ENCODE measurements at places on chromosomes 6 and 20.

GRCh38 chr20:10940941-10941340 is 267.1 kb upstream of the JAG1 start:
- DNase-seq = no peak

GRCh38 chr6:37648465-37649330 is 49.0 kb downstream of the MDGA1 start:
- DNase-seq = peak; percentile 43

DNA sequence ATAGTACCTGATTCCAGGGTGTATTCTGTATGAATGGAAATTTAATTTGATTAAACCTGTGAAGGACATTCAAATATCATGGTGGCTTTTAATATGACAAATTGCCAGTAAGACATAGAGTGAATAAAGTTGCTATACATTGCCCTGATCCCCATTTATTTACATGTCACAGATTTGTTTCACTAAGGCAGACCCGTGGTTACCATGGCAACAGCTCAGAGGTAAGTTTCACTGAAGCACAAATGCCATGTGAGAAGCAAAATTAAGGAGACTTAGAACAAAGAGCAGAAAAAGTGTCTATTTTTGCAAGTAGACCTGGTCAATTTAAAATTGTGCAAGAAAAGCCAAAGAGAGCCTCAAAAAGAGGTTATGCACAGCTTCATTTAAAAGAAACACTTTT is 63.7 kb downstream of the PXDC1 start:
- DNase-seq = no peak

DNA sequence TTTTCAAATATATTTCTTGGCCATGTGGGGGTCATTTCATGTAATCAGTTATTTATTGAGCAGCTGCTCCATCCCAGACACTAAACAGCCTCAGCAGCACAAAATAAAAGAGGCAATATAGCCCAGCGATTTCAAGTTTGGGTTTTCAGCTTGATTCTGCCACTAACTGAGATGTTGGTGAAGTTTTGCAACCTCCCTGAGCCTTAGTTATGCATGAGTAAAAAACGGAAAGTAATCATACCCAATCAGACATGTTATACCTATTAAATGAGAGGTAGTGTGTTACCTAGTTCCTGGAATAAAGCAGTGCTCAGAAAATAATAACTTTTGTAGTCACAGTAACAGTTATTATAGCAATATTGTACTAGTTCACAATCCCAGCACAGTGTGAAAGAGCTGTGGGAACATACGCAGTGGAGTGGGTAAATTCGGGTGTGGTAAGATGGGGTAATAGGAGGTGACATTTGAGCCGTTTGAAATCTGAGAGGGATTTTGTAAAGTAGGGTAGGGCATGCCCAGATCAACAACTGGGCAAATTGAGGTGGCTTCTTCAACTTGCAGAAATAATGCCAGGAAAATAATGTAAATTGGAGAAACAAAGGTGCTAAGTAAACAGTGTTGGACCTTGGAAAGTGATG is 1.5 kb downstream of the SLC9A8 start:
- no peak for DNase-seq

DNA sequence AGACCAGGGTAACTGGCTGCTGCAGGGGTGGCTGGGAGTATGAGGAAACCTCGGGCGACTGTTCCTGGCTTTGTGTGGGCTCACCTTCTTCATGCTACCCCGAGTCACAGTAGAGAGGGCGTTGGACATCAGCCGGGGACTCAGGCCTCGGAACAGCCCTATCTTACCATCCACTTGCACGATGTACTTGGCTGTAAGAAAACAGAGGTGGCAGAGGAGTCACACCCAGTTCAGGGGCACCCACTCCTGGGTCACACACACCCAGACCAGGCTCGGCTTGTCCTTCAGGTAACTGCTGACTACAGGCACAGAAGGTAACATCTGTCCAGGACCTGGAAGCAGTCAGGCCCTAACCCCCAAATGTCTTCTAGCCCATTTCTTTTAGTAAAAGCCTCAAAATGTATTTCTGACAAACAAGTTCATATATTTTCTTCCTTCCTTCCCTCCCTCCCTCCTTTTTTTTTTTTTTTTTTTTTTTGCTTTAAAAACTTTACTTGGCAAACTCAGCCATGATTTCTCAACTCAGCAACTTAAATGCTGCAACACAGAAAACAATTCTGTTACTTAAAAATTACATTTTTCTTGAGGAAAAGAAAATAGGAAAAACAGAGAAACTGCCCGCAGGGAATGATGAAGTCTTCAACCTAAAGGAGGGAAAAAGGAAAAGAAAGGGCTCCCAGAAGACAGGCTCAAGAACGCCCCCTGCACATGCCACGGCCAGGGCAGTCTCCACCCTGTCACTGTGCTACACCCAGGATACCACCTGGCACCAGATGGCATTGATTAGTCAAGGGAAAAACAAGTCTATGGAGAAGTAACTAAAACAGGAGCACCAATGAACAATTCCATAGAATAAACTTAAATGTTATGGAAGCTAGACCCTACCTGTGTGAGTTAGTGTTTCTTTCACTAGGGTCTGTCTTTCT is 7.3 kb downstream of the MTCH1 start:
- no peak for DNase-seq

GRCh38 chr20:22563062-22563965 is 21.1 kb downstream of the FOXA2 start:
- DNase-seq = no peak

DNA sequence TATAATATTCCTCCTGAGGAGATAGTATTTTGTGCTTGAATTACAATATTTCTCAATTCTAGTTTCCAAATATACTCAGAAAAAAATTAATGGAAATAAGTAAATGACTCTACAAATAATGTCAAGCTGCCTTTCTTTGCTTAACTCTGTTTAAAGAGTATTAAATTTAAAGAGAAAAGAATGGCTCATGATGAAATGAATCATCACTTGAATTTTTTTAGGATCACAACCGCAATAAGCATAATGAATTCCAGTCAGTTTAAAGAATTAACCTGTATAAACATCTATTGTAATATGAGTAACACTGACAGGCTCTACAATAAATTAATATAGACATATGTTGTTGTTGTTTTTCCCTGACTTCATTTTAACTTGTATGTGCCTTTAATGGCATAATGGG is 266.2 kb upstream of the ADGRB3 start:
- DNase-seq = no peak

DNA sequence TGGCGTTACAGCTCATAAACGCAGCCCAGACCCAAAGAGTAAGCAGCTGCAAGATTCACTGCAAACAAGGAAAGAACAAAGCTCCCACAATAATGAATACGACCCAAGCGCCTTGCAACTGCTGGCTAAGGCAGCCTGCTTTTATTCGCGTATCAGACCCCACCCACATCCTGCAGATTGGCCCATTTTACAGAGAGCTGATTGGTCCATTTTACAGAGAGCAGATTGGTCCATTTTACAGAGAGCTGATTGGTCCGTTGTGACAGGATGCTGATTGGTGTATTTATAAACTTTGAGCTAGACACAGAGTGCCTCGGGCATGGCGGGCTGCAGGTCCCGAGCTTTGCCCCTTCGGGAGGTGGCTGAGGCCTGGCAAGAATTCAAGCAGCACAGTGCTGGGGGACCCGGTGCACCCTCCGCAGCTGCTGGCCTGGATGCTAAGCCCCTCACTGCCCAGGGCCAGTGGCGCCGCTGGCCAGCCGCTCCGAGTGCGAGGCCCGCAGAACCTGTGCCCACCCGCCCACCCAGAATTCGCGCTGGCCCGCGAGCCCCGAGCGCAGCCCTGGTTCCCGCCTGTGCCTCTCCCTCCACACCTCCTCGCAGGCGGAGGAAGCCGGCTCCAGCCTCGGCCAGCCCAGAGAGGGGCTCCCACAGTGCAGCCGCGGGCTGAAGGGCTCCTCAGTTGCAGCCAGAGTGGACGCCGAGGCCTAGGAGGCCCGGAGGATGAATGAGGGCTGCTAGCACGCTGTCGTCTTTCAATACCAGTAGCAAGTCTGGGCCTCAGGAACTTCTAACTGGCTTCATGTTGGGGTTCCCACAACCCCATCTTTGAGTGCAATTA is 11.2 kb upstream of the RPS10 start:
- no peak for DNase-seq

DNA sequence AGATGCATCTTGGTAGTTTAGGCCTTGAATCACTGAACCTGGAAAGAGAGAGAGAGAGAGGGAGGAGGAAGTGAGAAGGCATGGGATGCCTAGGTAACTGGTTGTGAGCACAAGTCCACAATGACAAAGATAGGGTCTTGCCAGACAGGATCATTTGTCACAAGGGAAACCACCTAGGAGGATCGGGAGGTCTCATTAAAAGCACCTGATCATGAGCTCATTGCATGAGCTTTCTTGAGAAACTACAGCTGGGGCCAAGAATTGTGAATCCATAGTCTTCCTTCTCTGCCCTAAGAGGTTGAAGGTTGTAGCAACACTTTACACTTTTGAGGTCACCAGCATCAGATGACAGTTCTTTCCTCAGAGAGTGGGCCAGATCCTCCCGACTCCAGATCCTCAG is 195.7 kb downstream of the CD83 start:
- DNase-seq = no peak

DNA sequence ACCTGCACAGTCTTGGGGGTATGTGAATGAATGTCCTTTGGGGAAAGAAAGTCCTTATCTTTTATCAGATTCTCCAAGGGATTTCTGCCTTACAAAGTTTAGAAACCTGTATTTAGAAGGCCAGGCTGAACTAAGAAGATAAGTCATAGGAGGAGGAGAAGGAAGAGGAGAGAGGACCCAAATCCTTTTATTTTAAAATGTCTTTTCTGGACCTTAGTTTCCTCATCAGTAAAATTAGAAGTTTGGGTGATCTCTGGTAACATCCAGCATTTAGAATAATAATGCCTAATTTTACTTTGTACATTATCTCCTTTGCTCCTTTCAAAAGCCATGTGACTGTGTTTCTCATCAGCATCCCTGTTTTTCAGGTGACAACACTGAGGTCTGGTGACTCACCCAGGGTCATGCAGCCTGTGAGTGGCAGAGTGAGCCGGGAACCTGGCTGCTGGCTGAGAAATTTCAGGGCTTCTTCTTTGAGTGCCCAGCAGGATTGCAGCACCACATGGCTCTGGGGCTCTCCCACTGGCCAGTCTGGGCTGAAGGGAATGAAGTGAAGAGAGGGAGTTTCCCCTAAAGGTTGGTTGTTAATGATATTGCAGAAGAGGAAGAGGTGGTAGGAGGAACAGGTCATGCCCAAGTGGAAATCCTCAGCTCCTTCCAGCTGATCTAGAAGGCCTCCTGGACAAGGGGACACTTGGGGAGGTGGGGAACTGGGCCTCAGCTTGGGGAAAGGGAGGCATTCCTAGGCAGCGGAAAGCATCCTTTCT is 34.0 kb downstream of the VEGFA start:
- DNase-seq = no peak

GRCh38 chr6:36028877-36029324 is 1.3 kb downstream of the MAPK14 start:
- DNase-seq = peak; percentile 71

GRCh38 chr20:49690899-49691620 is 22.6 kb downstream of the B4GALT5 start:
- no peak for DNase-seq

GRCh38 chr6:107645740-107646139 is 155.8 kb downstream of the SOBP start:
- DNase-seq = no peak

DNA sequence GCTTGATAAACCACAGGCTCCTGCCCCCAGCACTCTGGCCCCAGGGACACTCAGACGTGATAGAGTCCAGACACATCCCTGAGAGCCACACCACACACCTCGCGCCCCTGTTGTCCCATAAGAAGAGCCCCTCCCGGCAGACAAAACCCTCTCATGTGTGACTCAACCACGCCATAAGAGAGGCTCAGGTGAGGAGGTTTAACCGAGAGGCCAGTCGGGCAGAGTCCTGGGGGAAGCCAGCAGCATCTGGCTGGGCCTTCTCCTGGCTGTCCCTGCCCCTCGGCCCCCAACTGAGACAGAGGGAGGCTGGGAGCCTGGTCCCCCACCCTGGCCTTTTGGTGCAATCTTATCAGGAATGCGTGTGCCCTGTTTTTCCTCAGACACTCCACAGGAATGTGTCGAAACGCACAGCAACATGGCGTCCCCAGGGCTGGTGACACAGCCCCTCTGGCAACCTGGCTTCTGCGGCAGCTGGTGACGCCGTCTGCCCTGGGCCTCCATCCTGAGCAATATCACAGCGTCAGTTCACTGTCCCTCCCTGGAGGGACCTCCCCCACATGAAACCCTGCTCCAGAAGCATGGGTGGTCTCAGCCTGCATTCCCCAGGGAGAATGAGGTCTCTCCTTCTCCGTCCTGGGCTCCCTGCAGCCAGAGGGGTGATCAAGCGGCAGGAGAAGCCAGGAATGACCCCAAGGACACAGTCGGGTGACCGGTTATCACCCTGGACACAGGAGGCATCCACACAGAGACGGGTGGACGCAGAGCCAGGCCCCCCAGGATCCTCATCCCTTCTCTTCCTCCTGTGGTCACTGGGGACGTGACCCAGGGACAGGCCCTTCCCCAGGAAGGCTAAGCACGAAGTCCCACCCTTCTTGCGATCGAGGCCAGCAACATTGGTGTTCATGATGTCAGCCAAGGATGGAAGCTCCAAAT is 156.6 kb upstream of the AFDN start:
- DNase-seq = no peak

DNA sequence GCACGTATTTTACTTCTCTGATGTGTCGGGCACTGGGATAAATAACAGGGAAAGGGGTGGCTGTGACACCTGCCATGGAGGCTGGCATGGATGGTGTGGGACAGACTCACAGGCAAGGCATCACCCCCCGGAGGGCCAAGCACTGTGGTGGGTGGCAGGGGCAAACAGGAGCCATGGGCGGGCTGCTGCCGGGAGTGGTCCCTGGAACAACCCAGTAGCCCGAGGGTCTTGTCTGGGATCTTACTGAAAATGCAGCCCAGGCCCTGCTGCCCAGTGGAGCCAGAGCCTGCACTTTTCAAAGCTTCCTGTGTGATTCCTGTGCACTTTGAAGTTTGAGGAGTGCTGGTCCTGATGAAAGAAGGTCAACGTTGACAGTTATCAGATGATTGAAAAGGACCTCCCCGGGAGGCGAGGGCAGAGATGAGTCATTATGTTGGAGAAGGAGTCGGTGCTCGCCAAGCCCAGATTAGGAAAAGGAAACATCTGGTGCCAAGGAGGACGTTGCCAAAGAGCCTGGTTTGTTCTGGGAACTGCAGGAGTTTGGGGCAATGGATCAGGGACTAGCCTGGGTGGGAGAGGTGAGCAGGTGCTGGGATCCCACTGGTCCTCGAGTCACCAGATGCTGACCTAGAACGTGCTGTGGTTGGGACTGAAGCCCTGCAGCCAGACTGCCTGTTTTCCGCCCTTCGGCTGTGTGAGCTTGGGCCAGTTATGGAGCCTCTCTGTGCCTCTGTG is 130.0 kb upstream of the GGTLC1 start:
- DNase-seq = no peak

GRCh38 chr6:41236276-41236675 is 8.1 kb downstream of the TREML4 start:
- no peak for DNase-seq
